Naive thymus-derived CD8-positive, alpha-beta T cell (primary cell): ENCODE measurements at places on chromosomes 13 and 19.

DNA sequence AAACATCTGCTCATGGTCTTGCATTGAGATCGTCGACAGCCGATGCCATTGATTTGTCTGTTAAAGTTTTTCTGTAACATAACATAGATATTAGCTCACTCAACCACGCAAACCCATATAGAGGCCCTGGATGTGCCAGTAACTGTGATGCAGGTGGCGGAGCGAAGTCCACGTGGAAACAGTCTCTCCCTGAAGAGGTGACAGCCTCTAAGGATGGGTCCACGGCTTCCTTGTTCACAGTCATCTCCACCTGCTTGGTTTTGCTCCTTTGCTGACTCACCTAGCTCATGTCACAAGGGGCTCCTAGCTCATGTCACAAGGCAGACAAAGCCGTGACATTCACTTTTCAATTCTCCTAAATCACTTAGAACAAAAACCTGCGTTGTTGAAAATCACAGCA lies 42.4 kb upstream of the FARP1 start:
- DNase-seq, result no peak

DNA sequence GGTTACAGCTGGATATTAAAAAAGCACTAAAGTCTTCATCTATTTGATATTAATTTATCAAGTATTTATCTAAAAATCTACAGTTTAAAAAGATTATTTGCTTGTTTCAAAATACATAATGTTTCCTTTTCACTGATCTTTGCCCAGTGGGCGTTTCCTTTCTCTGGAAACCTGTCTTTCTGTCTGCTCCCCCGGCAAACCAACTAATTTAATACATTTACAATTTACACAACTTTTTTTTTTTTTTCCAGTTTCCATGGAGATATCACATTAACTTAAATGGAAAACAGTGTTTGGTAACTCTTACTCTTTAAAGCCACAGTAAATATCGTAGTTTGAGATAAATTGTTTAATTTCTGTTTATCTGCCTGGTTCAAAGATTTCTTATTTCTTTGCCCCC lies 5.3 kb downstream of the GPC6 start:
- DNase-seq, result no peak

- no peak for DNase-seq
Measured at GRCh38 chr13:100773429-100773828, 98.8 kb upstream of the TMTC4 start.

- no peak for DNase-seq
Measured at GRCh38 chr13:98372876-98373275, 195.8 kb upstream of the RNF113B start.

DNA sequence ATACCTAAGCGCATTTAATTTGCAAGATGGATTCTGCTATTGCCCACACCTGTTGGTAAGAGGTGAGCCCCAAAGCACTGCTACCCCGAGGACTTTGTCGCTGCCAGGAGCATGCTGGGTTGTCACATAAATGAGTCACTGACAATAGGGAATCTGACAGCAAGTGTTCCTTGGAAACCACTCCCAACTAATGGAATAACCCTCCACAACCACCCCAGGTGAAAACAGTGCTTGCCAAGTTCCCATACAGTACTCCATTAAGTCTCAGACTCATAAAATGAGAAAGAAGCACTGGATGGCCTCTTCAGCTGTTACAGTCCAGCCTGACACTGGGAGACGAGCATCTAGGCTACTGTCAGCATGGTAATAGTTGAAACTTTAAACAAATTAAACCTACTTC lies 108.6 kb downstream of the EFNB2 start:
- no peak for DNase-seq

- DNase-seq, result no peak
Measured at GRCh38 chr19:14102756-14103155, 12.2 kb upstream of the SAMD1 start.

- DNase-seq, result no peak
Measured at GRCh38 chr13:40189426-40189825, 477.0 kb downstream of the FOXO1 start.
